PC-3 (cell line): ENCODE measurements at places on chromosomes 16 and 17. TPM values are rescaled to one million over a fixed set of nuclear protein-coding genes. Genes with fewer than 3 reads are reported as not detected.

- peak overlapping the region; percentile 32 for H3K4me3 ChIP-seq
- no peaks in the 10 kb centered on the region for H3K36me3 ChIP-seq
- no peaks in the 10 kb centered on the region for H3K27me3 ChIP-seq
- H3K4me1 ChIP-seq: peaks cover 41% of the 10 kb centered on the region
Measured at GRCh38 chr17:71633391-71633849, 487.4 kb upstream of the SOX9 start.

DNA sequence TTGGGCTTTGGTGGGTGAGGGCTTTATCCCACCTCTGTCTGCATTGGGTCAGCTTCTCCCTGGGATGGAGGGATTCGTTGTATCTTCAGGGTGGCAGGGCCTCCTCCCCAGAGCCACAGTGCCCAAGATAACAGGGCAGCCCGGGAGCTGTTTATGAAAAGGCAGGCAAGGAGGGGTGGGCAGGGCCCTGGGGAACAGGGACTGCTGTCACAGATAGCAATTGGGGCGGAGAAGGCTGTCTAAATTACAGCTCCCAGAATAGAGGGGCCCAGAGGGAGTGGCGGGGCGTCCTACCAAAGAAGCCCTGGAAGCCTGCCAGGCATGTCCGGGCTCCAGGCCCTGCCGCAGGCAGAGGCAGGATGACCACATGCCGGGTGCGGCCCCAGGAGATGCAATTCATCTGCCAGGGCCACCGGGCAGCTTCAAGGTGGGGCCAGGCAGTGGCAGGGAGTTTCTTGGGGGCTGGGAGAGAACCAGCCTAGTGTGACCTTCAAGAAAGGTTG, 18.8 kb upstream of the PHOSPHO1 start:
- no peaks in the 10 kb centered on the region for H3K27me3 ChIP-seq
- H3K27ac ChIP-seq: no peak overlapping the region
- no peaks in the 10 kb centered on the region for H3K36me3 ChIP-seq
- H3K4me1 ChIP-seq: peaks cover 6% of the 10 kb centered on the region; the same call in 1 of the 2 replicates

- no peaks in the 10 kb centered on the region for H3K36me3 ChIP-seq
- no peaks in the 10 kb centered on the region for H3K27me3 ChIP-seq
- H3K27ac ChIP-seq: no peak overlapping the region
- DNase-seq: no peak
- H3K4me3 ChIP-seq: no peak overlapping the region
Measured at GRCh38 chr16:88494335-88495154, 41.5 kb downstream of the ZFPM1 start.

- no peak within 1 kb of the TSS for H3K27ac ChIP-seq
- H3K4me1 ChIP-seq: no peaks in the 10 kb centered on the region
- no peak within 1 kb of the TSS for H3K4me3 ChIP-seq
- DNase-seq: no peak
- H3K36me3 ChIP-seq: no peaks in the 10 kb centered on the region
Measured at GRCh38 chr16:3577302-3577752, at the start of gene NLRC3. Gene NLRC3 (minus strand): TSS chr16:3577403. CDS start chr16:3565036, 12,367 bp downstream.

GRCh38 chr16:71555230-71555891, 21.5 kb downstream of the TAT start:
- H3K4me1 ChIP-seq: no peaks in the 10 kb centered on the region
- no peak for DNase-seq
- no peak overlapping the region for H3K4me3 ChIP-seq
- H3K27me3 ChIP-seq: peaks cover 4% of the 10 kb centered on the region

- DNase-seq: no peak
- H3K36me3 ChIP-seq: no peaks in the 10 kb centered on the region
- no peak overlapping the region for H3K27ac ChIP-seq
- no peak overlapping the region for H3K4me3 ChIP-seq
Measured at GRCh38 chr16:10504404-10504885, 76.0 kb downstream of the EMP2 start.

GRCh38 chr17:50440172-50440837, 14.3 kb downstream of the ACSF2 start:
- no peak overlapping the region for H3K27ac ChIP-seq
- no peak overlapping the region for H3K4me3 ChIP-seq
- H3K27me3 ChIP-seq: no peaks in the 10 kb centered on the region

- peaks cover 39% of the 10 kb centered on the region for H3K4me1 ChIP-seq
- H3K36me3 ChIP-seq: peaks cover 6% of the 10 kb centered on the region; the same call in 1 of the 2 replicates
- peak overlapping the region; percentile 38; the same call in 1 of the 2 replicates for H3K27ac ChIP-seq
- no peak for DNase-seq
Measured at GRCh38 chr17:77363821-77364361, 223.1 kb downstream of the SEC14L1 start.

DNA sequence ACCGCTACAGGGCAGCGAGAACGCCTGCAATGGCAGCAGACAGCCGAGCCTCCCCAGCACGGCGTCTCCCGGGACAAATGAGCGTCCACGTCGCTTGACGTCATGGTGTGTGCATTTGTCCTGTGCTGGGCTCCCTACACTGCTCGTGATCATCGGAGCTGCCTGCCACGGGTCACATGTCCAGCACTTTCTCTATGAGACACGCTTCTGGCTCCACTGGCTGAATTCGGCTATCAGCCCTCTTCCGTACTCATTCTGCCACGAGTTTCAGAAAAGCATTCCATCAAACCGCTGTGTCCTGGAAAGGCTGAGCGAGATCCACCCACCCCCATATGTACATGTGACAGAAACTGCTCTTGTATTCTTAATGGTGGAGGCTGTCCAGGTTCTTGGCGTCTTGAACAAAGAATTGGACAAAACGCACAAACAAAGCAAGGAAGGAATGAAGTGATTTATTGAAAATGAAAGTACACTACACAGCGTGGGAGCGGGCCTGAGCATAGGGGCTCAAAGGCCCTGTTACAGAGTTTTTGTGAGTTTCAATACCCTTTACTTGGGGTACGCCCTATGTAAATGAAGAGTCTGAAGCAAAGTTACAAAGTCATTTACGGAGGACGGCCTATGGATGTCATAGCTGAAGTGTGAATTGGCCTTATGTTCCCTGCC, 28.5 kb upstream of the SHCBP1 start:
- no peak overlapping the region for H3K27ac ChIP-seq
- no peaks in the 10 kb centered on the region for H3K4me1 ChIP-seq
- no peaks in the 10 kb centered on the region for H3K27me3 ChIP-seq
- no peaks in the 10 kb centered on the region for H3K36me3 ChIP-seq
- no peak overlapping the region for H3K4me3 ChIP-seq

DNA sequence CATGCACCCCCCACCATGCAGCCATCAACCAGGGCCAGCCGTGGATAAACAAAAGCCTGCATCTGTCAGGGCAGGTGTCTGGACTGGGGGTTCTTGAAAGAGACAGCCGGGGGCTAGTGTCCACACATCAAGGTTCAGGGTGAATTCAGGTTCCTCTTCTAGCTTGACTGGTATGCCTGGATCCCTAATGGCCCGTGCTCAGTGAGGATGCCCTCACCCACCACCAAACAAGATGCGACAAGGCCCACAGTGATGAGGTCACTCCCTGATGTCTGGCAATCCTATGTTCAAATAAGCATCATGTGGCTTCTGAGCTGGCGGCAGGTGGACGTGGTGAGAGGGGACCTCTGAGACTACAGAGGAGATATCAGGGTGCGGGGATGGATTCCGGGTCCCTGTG, 64.6 kb downstream of the GOSR1 start:
- H3K36me3 ChIP-seq: no peaks in the 10 kb centered on the region
- no peaks in the 10 kb centered on the region for H3K4me1 ChIP-seq
- H3K4me3 ChIP-seq: no peak overlapping the region
- DNase-seq: no peak
- no peaks in the 10 kb centered on the region for H3K27me3 ChIP-seq

DNA sequence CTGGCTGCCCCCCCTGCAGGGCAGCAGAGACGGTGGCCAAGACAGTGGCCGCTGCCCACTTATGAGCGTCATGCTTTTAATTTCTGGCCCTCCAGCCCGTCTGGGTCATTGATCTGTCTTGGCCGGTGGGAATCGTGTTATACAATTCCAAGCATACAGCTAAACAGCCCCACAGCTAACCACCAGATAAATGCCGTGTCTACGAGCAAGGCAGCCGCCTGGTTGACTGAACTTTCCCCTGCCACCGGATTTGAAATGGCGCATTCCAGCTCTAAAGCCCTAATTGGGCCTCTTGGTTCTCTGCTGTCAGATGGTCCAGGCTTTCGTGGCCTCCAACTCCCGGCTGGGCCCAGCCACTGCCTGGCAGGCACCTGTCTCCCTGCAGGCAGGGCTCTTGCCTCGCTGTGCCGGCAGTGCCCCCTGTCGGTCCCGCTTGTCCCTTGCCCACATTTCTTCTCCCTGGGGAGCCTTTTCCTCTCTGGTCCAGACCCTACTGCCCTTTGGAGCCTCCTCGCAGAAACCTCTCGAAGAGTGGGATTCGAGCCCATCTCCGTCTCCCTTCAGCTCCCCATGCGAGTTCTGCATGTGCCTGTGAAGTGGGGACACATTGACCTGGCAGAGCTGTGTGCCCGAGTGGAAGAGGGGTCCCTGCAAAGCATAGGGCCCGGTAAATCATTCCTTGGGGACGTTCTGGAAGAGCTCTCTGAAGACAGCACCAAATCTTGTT, 1.8 kb upstream of the RBFOX3 start:
- peak; percentile 79 for DNase-seq
- no peaks in the 10 kb centered on the region for H3K4me1 ChIP-seq
- no peak overlapping the region for H3K27ac ChIP-seq
- H3K36me3 ChIP-seq: no peaks in the 10 kb centered on the region

GRCh38 chr17:19705771-19706770, 10.3 kb downstream of the SLC47A2 start:
- no peak overlapping the region for H3K4me3 ChIP-seq
- H3K27ac ChIP-seq: no peak overlapping the region
- no peaks in the 10 kb centered on the region for H3K27me3 ChIP-seq
- no peak for DNase-seq

DNA sequence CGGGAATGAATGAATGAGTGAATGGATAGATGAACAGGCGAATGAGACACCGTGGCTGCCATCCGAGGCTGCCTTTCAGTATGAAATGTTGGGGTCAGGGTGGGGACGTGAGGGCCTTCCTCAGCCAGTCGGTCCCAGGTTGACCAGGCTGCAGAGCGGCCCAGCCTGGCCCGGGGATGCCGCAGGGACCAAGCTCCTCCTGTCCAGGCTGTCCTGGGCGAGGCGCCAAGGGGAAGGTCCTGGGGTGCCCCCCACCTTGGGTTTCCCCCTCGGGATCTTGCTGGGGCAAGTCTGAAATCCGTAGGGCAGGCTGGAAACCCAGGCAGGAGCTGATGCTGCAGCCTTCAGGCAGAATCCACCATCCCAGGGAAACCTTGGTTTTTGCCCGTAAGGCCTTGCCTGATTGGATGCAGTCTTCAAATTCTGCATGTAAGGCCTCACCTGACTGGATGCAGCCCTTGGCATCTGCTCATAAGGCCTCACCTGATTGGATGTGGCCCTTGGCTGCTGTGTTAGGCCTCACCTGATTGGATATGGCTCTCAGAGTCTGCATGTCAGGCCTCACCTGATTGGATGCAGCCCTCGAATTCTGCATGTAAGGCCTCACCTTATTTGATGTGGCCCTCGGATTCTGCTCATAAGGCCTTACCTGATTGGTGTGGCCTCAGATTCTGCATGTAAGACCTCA, 61.7 kb upstream of the ZNF469 start:
- H3K36me3 ChIP-seq: no peaks in the 10 kb centered on the region
- no peaks in the 10 kb centered on the region for H3K27me3 ChIP-seq
- peaks cover 2% of the 10 kb centered on the region for H3K4me1 ChIP-seq
- no peak overlapping the region for H3K27ac ChIP-seq
- peak; percentile 38 for DNase-seq
- H3K4me3 ChIP-seq: no peak overlapping the region

- peaks cover 4% of the 10 kb centered on the region; the same call in 1 of the 2 replicates for H3K4me1 ChIP-seq
- H3K27me3 ChIP-seq: peaks cover 82% of the 10 kb centered on the region
- no peak overlapping the region for H3K27ac ChIP-seq
- H3K36me3 ChIP-seq: no peaks in the 10 kb centered on the region
- no peak overlapping the region; the same call in 1 of the 2 replicates for H3K4me3 ChIP-seq
Measured at GRCh38 chr17:36936455-36937000, 747 bp upstream of the LHX1 start.

DNA sequence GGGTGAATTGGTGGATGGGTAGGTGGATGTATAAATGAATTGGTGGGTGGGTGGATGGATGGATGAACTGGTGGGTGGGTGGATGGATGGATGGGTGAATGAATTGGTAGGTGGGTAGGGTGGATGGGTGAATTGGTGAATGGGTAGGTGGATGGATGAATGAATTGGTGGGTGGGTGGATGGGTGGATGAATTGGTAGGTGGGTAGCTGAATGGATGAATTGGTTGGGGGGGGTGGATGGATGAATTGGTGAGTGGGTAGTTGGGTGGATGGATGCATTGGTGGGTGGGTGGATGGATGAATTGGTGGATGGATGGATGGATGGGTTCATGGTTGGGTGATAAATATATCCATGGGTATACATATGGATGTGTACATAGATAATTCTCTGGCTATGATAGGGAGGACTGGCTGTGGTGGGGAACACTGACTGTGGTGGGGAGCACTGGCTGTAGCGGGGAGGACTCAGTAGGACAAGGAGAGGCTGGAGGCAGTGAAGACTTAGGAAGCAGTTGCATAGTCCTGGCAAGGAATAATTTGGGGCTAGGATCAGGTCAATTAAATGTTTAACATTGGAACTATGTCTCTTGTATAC, 54.4 kb downstream of the ABCC1 start:
- DNase-seq: no peak
- H3K4me3 ChIP-seq: no peak overlapping the region
- H3K27ac ChIP-seq: no peak overlapping the region
- H3K27me3 ChIP-seq: no peaks in the 10 kb centered on the region

DNA sequence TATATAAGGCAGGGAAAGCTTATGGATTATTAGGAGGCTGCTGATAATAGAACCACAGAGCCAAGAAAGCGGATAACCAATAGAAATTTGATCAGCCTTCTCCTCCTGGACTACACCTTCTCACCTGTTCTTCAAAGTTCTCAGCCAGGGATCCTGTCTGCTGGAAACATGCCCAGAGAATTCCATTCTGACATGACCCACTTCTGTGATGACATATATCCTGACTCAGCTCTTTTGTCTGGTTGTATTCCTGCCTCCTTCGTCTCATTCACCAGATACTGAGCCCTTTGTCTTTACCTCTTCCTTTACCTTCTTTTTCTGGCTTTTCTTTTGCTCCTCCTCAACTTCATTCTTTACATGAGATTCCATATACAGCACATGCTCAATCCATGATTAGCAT, 576.1 kb downstream of the CDH11 start:
- H3K27me3 ChIP-seq: peaks cover 23% of the 10 kb centered on the region
- H3K4me1 ChIP-seq: no peaks in the 10 kb centered on the region
- peak; percentile 53 for DNase-seq
- no peaks in the 10 kb centered on the region for H3K36me3 ChIP-seq
- H3K4me3 ChIP-seq: no peak overlapping the region

GRCh38 chr16:2598133-2598641, 60.4 kb downstream of the PDPK1 start:
- H3K4me3 ChIP-seq: no peak overlapping the region
- no peaks in the 10 kb centered on the region for H3K36me3 ChIP-seq
- H3K4me1 ChIP-seq: no peaks in the 10 kb centered on the region
- no peaks in the 10 kb centered on the region for H3K27me3 ChIP-seq
- H3K27ac ChIP-seq: no peak overlapping the region

GRCh38 chr16:3780570-3780969, 63.2 kb upstream of the TRAP1 start:
- H3K4me1 ChIP-seq: no peaks in the 10 kb centered on the region
- no peaks in the 10 kb centered on the region for H3K27me3 ChIP-seq
- no peak overlapping the region for H3K27ac ChIP-seq
- DNase-seq: peak; percentile 12
- peaks cover 8% of the 10 kb centered on the region; the same call in 1 of the 2 replicates for H3K36me3 ChIP-seq
- no peak overlapping the region for H3K4me3 ChIP-seq

GRCh38 chr17:68289936-68290267, 1.0 kb downstream of the SLC16A6 start:
- peaks cover 33% of the 10 kb centered on the region for H3K4me1 ChIP-seq
- DNase-seq: peak; percentile 29
- no peaks in the 10 kb centered on the region for H3K36me3 ChIP-seq

Gene HOXB2
- 1.1 TPM in 1 of 2 replicates, not detected in the other for total RNA-seq

Gene KRTAP1-5
- total RNA-seq: 0.51 TPM in 1 of 2 replicates, not detected in the other

Gene SLC5A10
- total RNA-seq: not detected in 2 replicates

Gene SCIMP
- total RNA-seq: not detected in 2 replicates

Gene ARHGAP23
- total RNA-seq: 9.0 and 10.6 TPM in 2 replicates
